ENCODE measurements at places on chromosomes 5 and 9.

GRCh38 chr5:131983244-131983771 is 28.1 kb downstream of the ACSL6 start:
- no peak for DNase-seq

DNA sequence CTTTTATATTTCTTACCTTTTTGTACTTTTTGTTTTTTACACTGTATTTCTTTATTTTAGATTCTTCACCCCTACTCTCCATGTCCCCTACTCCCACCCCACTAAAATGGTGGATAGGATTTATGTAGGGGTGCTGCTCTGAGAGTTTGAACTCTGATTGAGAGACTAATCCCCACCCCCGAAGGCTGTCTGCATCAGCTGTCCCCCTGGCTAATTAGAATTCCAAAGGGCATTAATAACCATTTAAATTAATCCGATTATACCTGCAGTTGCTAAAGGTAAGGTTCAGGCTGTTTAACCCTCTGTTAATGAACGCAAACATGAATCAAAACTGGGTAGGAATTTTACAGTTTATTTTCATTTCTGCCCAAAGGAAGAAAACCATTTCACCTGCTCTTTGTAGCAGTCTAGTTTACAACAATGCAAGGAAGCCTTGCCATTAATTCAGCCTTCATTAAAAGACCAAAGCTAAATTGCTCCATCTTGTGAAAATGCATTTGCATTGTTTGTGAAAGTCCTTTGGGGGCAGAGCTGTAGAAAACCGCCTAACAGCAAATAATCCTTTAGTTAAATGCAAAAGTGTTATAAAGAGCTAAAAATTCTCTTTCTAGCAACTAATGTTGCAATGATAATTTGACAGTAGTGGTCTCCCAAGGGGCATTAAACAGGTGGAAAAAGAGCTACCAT is 71.2 kb downstream of the ZCCHC7 start:
- DNase-seq, result no peak

DNA sequence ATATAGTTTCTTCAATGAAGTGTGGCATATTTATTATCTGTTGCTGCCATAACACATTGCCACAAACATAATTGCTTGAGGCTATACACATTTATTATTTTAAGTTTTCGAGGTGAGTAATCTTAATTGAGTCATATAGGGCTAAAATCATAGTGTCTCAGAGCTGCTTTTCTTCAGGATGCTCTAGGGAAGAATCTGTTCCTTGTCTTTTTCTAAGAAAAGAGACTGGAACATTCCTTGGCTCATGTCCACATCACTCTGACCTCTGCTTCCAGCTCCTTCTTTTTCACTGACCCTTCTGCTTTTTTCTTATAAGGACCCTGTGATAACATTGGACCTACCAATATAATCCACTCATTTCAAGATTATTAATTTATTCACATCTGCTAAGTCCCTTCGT is 632.4 kb upstream of the TYRP1 start:
- DNase-seq, result no peak

DNA sequence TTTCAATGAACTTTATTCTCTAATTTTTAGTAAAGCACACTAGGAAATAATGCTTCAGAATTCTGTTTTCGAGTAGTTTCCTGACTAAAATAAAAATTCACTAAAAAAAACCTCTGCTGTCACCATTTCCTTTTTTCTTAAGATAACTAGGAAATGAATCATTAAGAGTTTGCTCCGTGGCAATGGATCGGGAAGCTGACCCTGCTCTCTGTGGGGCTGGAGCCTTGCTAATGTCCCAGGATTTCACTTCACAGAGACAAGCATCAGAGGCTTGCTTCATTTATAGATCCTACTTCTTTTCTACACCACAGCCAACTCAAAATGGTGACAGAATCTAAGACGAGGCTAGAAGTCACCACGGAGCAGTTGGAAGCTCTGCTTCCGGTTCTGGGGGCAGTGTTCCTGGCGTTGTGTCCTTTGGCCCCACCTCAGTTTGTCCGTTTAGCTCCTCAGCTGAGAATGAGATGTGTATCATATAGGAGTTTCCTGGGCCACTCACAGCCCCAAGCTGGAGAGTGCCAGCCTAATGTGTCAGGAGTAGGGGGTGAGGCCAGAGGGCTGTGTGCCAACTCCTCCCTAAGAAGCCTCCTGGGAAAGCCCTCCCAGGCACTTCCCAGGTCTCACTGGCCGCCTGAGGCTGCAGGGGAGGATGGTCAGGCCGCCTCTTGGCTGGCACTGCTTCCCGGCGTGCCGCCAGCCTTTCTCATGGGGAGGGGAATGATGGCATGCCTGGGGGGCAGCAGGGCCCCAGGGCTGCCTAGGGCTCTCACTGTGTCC is 19.6 kb downstream of the TENT4A start:
- no peak for DNase-seq

GRCh38 chr9:27425827-27426510 is 98.1 kb upstream of the IFNK start:
- no peak for DNase-seq

DNA sequence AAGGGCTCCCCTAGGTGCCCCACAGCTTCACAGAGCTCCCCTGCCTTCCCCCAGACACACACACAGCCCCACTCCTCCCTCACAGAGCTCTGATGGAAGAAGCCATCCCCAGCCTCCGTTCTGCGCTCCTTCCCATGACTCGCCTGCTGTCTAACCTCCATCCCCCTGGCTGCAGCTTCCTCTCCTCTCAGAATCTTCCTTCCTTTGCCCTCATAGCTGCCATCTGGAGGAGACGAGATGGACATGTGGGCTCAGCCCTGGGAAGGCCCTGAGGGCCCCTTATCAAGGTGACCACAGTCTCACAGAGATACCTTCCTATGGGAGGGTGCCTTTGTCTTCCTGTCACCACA is 94.3 kb downstream of the PCDH1 start:
- no peak for DNase-seq

GRCh38 chr9:29616844-29617243 is 2043.6 kb upstream of the C9orf72 start:
- DNase-seq, result no peak

DNA sequence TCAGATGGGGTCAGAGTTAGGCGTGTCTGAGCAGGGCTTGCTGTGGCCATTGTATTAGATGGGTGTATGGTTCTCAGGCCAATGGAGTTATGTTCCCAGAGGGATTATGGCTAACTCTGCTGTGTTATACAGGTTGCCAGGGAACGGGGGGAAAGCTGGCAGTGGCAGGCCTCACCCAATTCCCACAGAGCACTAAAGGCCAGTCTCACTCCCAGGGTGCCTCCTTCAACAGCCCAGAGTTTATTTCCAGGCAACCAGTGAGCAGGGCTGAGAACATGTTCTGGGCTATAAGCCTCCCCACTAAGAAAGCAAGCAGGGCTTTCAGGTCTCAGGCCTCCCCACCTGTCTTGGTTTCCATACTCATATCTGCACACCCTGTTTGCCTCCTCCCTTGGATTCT is 597.9 kb downstream of the ZNF608 start:
- no peak for DNase-seq

DNA sequence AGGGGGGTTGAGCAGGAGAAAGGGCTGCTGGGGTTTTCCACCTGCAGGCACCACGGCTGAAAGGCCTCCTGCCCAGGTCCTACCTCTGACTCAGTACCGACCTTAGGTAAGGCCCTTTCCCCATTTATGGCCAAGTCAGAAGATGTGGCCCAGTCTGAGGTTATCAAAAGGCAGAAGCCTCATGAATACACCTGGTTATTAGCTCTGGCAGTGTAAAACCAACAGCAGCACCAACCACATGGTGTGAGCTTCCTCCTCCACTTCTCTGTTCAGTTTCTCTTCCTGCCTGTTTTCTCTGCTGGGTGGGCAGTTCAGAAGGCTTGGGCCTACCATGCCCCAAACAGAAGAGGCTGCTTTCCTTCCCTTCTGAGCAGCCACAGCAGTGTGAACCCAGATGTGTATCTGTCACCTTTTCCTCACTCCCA is 86.9 kb downstream of the UGCG start:
- DNase-seq, result no peak

DNA sequence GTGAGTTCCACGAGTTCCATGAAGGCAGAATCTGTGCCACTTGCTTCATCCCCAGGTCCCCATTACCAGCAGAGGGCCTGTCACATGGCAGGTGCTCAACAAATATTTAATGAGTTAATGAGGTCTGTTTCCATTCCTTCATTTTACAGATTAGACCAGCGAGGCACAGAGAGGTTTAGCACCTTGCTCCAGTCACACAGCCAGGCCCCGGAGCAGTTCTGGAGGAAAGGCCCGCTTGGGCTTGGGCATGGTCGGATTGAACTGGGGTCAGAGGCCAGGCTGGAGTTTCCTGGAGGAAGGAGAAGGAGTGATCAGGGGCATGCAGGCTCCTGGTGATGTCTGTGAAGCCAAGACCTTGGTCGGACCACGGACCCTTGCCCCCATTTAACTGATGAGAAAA is 4.0 kb upstream of the ST6GALNAC4 start:
- DNase-seq, result no peak

DNA sequence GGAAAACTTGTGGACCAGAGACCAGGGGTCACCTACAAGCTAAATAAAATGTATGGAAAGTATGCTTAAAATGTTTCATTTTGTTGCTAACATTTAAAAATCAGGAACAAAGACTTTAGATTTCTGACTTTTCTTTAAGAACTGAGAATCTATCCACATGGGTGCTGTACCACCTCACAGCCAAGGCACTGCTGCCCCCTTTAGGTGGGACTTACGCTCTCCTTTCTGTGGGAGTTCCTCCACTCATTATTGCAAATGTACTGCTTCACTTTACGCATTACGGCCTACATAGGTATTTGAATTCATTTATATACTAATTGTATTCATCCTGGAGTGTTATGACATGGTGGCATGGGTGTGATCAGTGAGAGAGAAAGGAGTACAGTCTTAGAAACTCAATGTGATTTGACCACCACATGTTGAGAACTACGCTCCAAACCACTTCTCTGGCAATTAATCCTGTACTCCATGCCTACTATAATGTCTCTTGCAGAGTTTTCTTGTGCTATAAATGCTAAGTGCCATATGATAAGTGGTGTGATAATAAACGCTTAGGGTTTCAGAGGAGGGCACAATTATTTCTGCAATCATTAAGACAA is 24.7 kb upstream of the CETN3 start:
- no peak for DNase-seq

GRCh38 chr9:126236273-126236672 is 90.4 kb upstream of the MVB12B start:
- DNase-seq, result no peak

- DNase-seq, result no peak
Measured at GRCh38 chr5:143717400-143717799, 94.6 kb upstream of the HMHB1 start.

DNA sequence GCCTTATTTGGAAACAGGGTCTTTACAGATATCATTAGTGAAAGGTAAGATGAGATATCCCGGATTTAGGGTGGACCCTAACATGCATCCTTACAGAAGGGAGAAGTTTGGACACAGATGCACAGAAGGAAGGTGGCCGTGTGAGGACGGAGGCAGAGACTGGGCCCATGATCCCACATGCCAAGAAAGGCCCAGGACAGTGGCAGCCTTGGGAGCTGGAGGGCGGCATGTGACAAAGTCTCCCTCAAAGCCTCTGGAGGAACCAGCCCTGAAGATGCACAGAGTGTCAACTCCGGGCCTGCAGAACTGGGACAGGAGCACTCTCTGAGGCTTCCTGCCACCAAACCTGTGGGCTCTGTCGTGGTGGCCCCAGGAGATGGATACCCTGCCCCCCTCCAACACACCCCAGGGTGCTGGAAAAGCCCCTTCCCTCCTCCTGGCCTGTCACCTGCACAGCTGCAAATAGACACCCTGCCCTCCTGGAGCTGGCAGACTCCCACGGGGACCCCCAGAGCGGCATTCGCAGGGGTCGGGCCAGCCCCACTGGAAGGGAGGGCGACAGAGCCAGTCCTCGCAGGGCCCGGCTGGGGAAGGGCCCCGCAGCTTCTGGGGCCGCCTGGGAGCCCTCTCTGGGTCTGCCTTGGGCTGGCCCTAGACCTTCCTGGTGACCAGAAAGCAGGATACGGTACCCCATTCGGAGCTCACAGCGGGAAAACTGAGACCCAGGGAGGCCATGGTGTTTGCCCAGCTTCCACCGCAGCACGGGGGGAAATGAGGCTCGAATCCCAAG is 7.9 kb downstream of the NACC2 start:
- no peak for DNase-seq

DNA sequence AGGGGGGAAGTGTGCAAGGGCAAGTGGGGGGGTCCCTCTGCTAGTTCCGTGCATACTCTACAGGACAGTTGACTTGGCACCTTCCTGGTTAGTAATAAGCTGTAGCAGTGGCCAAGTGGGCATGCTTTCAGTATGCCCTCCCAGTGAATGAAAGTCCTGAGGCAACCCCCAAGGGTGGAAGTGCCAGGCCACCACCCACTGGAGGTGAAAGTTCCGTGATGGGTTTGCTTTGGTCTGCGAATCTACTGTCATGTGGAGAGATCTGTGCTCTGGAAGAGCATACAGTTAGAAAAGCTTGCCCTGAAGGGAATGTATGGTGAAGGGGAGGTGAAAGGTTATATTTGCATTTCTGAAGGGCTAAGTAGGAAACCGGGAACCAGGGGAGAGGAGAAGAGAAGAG is 10.3 kb downstream of the FXN start:
- no peak for DNase-seq

DNA sequence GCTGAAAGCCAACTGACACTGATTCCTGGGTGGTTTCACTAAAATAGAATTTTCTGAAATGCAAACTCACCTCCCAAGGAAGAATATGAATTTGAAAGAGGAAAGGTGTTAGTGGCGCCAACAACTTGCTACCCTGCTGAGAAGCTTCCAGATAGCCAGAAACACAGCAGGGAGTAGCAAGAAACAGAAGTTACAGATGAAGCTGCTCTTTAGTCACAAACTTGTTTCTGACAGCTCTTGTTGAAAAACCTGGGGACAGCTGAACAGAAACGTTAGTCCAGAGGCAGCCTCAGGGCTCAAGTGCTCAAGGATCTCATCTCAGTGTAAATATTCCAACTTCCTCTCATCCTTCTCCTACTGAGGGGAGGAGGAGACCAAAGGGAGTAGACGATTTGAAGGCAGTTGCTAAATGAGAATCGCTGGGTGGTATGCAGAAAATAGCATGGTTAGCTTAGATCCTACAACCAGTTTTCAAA is 184.1 kb downstream of the PDE4D start:
- no peak for DNase-seq

DNA sequence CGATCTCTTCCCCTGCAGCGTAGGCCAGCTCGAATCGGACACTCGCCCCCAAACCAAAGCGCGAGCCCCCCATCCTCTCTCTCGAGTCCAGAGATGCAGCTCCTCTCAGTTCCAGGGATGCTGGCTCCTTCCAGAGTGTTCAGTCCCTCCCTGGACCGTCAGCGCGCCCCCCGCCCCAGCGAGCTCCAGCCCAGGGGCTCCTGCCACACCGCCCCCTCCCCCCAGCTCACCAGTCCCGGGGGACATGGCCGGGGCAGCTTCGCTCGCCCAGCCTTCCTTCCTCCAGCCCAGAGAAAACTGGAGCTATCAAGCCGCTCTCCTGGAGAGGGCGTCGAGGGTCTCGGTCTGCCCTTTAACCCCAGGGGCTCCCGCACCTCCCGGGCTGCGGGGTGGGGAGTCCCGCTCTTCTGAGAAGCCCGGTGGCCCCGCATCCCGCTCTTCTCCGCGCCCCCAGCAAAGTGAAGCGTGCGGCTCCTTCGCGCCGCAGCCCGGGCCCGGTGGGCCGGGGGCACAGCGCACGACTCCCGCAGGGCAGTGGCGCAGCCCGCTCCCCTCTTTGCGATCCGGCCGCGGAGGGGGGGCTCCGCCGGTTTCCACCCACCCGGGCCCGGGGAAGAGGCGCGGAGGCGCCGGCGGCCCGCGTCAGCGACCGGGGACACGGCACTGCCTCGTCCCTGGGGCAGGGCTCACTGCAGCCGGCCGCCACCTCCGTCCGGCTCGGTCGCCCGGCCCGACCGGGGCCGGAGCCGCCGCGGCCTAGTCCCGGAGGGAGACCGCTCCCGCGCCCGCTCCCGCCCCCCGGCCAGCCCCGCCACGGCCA is 587 bp downstream of the MIER3 start:
- peak; percentile 20 for DNase-seq

All from HuH-7 (cell line).